ENCODE measurements at places on chromosomes 5 and 9. TPM values are rescaled to one million over a fixed set of nuclear protein-coding genes. Genes with fewer than 3 reads are reported as not detected.

Gene ZNF454
- 0.85 TPM for total RNA-seq

Gene CDC20B
- total RNA-seq: under 0.01 TPM

Gene NR4A3
- 0.24 TPM for total RNA-seq

Gene C9orf153
- 0.24 TPM for total RNA-seq

Gene HBEGF
- total RNA-seq: 3.3 TPM

Gene ZNF618
- 17.1 TPM for total RNA-seq

Gene RGMB
- 379 TPM for total RNA-seq

Gene ANKRD20A1
- total RNA-seq: not detected

Gene GDA
- not detected for total RNA-seq

Gene RGS7BP
- total RNA-seq: not detected

Gene PCDHB6
- 0.49 TPM for total RNA-seq

Gene SMIM33
- not detected for total RNA-seq

Gene PCDHA9
- total RNA-seq: 0.36 TPM

Gene HAPLN1
- 179 TPM for total RNA-seq

Gene SPATA31C1
- total RNA-seq: not detected

Gene GRIA1
- 33.9 TPM for total RNA-seq

Gene NUDT12
- 8.4 TPM for total RNA-seq

Gene SH3TC2
- total RNA-seq: 1.5 TPM

Gene BTNL9
- total RNA-seq: not detected

Gene IL3
- not detected for total RNA-seq

Gene FBN2
- 937 TPM for total RNA-seq

Gene LCN1
- total RNA-seq: not detected

Gene FBP2
- not detected for total RNA-seq

Gene MCIDAS
- total RNA-seq: not detected

Gene FGF1
- total RNA-seq: 11.5 TPM

Gene ORM2
- total RNA-seq: not detected

Gene KIF4B
- total RNA-seq: under 0.01 TPM

Gene NXNL2
- 2.1 TPM for total RNA-seq

Gene MUSK
- total RNA-seq: 0.12 TPM

Gene RLN2
- total RNA-seq: not detected

Gene ZFP37
- 4.5 TPM for total RNA-seq

Gene ZDHHC11B
- total RNA-seq: not detected

Gene PIK3R1
- total RNA-seq: 59.0 TPM

Gene OR1J4
- total RNA-seq: 0.49 TPM

Gene CCNJL
- 1.1 TPM for total RNA-seq

Gene RAB14
- total RNA-seq: 23.9 TPM

Gene CDO1
- 3.6 TPM for total RNA-seq

Gene FBXO38
- 76.6 TPM for total RNA-seq

Gene CCDC180
- total RNA-seq: 3.6 TPM

Gene IGFBPL1
- 0.49 TPM for total RNA-seq

Gene GHR
- 2.9 TPM for total RNA-seq

Gene SNCAIP
- total RNA-seq: 0.65 TPM

Gene PCA3
- total RNA-seq: not detected

All from hair follicle dermal papilla cell (primary cell).